ENCODE measurements at places on chromosomes 3 and 15. TPM values are rescaled to one million over a fixed set of nuclear protein-coding genes. Genes with fewer than 3 reads are reported as not detected.

DNA sequence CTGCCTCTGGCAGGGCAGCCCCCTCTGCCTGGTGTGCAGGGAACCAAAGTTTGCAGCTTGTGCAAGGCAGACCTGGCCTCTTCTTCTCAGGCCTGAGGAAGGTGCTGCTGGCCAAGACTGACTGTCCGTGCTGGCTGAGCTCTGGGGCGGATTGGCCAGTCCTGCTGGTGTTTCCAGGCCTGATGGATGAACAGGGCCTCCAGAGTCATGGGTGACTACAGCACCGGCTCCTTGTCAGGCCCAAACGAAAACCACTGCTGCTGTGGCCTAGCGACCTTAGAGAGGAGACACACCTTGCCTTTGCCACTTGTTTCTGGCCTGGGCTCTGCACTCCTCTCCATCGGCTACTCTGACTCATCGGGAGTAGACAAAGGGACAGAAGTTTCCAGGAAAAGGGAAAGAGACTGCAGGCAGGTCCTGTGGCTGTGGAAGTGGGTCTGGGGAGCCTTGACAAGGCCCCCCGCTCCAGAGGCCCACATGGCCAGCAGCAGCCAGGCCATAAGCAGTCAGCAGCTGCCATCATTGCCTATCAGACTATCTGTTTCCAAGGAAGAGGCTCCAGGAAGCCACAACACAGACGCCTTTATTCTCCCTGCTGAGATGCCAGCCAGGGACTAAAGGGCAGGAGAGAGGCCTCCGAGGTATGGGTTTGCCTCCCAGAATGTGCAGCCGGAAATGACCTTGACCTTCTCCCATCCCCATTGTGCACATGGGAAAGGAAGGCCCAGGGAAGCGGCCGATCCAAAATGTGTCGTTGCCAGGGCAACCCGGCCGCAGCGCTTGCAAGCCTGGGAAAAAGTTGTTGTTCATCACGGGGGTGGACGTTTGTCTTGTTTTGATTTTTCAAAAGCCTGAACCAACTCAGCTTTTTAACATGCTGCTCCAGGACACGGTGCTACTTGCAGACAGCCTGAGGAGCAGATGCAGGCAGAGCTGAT is 160.5 kb downstream of the CHSY1 start:
- H3K27ac ChIP-seq = peak overlapping the region; percentile 50
- H3K27me3 ChIP-seq = peaks cover 5% of the 10 kb centered on the region
- H3K36me3 ChIP-seq = no peaks in the 10 kb centered on the region
- no peak overlapping the region for H3K4me3 ChIP-seq

DNA sequence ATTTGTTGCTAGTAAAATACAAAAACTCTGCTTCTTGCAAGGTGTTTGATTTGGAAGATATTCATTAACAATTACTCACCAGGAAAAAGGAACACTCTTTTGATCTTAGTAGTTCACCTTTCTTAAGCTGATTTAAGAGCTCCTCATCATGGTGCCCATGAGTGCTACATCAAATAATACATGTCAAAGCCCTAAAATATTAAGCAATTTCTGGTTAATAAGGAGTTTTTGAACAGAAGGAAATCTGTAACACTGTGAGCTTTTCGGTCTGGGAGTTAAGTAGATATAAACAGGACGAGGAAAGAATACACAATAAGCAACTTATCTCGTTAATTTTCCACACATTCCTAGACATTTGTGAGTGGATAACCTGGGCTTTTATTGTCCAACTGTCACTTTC is 83.9 kb upstream of the DCBLD2 start:
- no peaks in the 10 kb centered on the region for H3K27me3 ChIP-seq
- H3K4me1 ChIP-seq = peaks cover 20% of the 10 kb centered on the region
- no peak overlapping the region for H3K4me3 ChIP-seq
- H3K27ac ChIP-seq = peak overlapping the region; percentile 30
- DNase-seq = no peak
- H3K36me3 ChIP-seq = no peaks in the 10 kb centered on the region

DNA sequence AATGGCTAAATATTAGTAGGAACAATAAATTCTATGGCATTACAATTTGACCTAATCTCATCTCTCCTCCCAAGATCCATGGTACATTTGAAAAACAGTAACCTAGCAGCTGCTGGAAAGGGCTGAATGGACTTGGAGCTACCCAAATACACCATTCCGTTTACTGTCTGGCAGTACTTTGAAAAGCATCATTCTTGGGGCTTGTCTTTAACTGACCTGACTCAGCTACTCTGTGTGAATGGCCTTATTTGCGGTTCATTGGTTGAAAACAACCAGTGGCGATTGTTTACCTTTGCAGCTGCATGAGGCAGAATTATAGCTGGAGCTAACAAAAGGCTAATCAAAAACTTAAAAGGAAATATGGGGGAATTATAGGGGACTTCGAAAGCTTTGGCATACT is 311.2 kb upstream of the MCTP2 start:
- no peaks in the 10 kb centered on the region for H3K27me3 ChIP-seq
- no peak for DNase-seq
- H3K27ac ChIP-seq = no peak overlapping the region
- H3K36me3 ChIP-seq = no peaks in the 10 kb centered on the region

DNA sequence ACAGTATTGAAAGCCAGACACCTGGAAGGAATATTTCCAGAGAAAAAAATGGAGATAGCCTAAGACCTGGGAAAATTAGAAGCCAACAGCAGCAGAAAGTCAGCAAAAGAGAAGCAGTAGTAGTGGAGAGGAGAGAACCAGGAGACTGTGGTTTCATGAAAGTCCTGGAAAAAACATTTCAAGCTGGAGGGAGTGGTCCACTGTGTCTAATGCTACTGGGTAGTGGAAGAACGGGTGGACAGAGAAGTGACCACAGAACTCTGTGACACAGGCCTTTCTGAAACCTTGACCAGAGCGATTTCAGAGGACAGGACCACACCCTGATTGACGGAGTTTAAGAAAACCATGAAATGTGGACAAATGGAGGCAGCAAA is 15.3 kb upstream of the SH3BP5 start:
- H3K36me3 ChIP-seq = peaks cover 5% of the 10 kb centered on the region
- no peak for DNase-seq
- no peak overlapping the region for H3K4me3 ChIP-seq
- H3K27me3 ChIP-seq = no peaks in the 10 kb centered on the region

DNA sequence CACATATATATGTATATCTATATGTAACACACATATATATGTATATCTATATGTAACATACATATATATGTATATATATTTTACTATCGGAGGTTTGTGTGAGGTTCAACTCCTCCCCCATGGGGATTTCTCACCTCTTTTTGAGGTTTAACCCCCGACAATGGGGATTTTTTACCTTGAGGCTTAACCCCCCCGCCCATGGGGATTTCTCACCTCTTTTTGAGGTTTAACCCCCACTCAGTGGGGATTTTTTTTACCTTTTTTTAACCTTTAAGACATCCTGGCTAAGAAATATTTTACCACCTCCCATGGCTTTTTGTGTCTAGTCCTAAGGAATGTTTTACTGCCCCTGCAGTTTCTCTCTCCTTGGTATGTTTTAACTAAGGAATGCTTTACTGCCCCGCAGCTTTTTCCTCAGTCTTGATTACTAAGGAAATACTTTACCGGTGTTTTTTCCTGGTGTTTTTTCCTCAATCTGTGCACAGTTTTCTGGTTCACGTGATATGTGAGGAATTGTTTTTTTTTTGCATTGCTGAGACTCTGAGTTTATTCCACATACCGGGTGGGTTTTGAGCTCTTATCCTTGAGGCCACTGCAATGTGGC is 185.2 kb downstream of the KLF13 start:
- H3K4me3 ChIP-seq = no peak overlapping the region
- H3K27me3 ChIP-seq = peaks cover 3% of the 10 kb centered on the region
- no peaks in the 10 kb centered on the region for H3K36me3 ChIP-seq
- H3K27ac ChIP-seq = no peak overlapping the region

- DNase-seq = no peak
- H3K4me1 ChIP-seq = peaks cover 9% of the 10 kb centered on the region
- H3K27me3 ChIP-seq = no peaks in the 10 kb centered on the region
- H3K27ac ChIP-seq = no peak overlapping the region
These were observed 37.8 kb downstream of the GPR171 start for GRCh38 chr3:151165226-151165625.

- peak; percentile 84 for DNase-seq
- H3K27ac ChIP-seq = peak overlapping the region; percentile 93
- H3K36me3 ChIP-seq = peaks cover 2% of the 10 kb centered on the region
- peaks cover 1% of the 10 kb centered on the region for H3K27me3 ChIP-seq
- H3K4me3 ChIP-seq = peak overlapping the region; percentile 89
- peaks cover 41% of the 10 kb centered on the region for H3K4me1 ChIP-seq
These were observed 852 bp upstream of the BHLHE40 start for GRCh38 chr3:4978204-4978965.

DNA sequence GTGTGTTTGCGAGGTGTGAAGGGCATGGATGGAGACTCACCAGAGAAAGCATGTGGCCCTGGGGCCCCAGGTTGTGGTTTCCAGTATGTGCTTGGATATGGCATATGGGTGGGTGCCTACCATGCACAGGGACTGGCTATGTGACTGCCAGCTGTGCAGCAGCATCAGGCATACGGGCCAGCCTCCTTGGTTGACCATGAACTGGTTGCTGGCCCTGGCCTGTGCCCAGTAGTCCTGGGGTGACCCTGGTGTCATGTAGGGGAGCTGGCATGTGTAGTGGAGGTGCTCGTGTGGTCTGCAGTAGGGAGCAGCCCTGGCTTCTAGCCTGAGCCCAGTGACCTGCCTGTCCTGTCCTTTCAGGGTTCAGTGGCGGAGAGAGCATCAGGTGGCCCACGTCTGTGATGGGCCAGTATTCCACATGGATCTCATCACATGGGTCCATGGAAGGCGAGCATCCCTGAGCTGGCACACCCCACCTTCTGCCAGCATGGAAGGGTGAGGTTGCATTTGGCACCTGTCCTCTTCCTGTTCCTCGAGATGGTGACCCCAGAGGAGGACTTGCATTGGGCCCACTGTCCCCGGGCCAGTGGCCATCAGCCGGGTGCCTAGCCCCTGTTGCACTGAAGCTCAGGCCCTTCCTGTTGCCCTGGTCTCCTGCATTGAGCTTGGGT is 228.9 kb downstream of the SNRPN start:
- H3K27ac ChIP-seq = no peak overlapping the region
- peaks cover 5% of the 10 kb centered on the region for H3K36me3 ChIP-seq
- no peak for DNase-seq
- no peak overlapping the region for H3K4me3 ChIP-seq
- no peaks in the 10 kb centered on the region for H3K27me3 ChIP-seq

DNA sequence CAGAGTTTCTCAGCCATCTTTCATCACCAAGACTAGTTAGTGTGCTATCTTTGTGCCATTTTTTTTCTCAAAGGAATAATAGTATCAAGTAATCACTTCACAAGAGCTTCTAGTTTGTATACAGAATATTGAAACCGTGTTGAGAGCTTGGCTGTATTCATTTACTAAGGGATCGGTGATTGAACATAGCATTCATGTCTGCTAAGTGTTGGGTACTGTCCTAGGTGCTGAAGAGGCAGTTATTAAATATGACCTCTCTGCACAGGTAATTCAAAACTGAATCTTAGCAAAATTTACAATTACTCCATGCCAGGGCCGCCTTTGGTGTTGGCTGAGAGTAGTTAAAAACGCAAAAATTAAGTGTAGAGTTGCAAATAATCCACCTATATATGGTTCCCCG is 355.3 kb upstream of the RORA start:
- H3K36me3 ChIP-seq = no peaks in the 10 kb centered on the region
- H3K4me3 ChIP-seq = no peak overlapping the region
- no peaks in the 10 kb centered on the region for H3K4me1 ChIP-seq
- H3K27me3 ChIP-seq = peaks cover 7% of the 10 kb centered on the region
- H3K27ac ChIP-seq = no peak overlapping the region

RAD51 gene
- total RNA-seq = 9.3 TPM

GOLGA6A gene
- 0.20 TPM for total RNA-seq

Data from mesothelial cell of epicardium (in vitro differentiated cells).